Panc1 (cell line): ENCODE measurements at places on chromosomes 7 and 10. TPM values are rescaled to one million over a fixed set of nuclear protein-coding genes. Genes with fewer than 3 reads are reported as not detected.

IL15RA gene
- total RNA-seq, result 11.0 TPM

HDAC9 gene
- 17.1 TPM for total RNA-seq

VAX1 gene
- total RNA-seq, result 4.6 TPM

ATRNL1 gene
- 17.1 TPM for total RNA-seq

PAPOLB gene
- total RNA-seq, result not detected

AEBP1 gene
- total RNA-seq, result 0.62 TPM

NUTM2D gene
- 1.5 TPM for total RNA-seq

- H3K27ac ChIP-seq, result no peak overlapping the region
- H3K4me3 ChIP-seq, result no peak overlapping the region
- no peak for DNase-seq
- H3K4me1 ChIP-seq, result no peaks in the 10 kb centered on the region
- no peaks in the 10 kb centered on the region for H3K36me3 ChIP-seq
Measured at GRCh38 chr7:42014625-42015618, 222.1 kb downstream of the GLI3 start.

DNA sequence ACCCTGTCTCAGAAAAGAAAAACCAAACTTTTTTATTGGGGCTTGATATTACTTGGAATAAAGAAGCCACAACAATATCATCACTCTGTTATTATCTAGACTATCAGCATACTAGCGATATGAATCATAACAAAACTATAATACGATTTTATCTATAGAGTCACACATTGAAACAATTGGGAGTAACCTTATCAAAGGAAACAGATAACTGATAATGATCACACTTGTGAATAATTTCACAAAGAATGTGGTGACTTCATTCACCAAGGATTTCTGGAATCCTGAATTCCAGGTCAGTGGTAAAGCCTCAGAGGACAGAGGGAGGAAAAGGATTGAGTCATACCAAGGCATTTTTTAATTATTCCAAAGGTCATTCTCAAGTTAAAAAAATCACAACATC is 32.1 kb upstream of the NMT2 start:
- H3K27ac ChIP-seq, result peak overlapping the region; percentile 73
- DNase-seq, result peak; percentile 56
- H3K4me1 ChIP-seq, result peaks cover 22% of the 10 kb centered on the region
- H3K27me3 ChIP-seq, result no peaks in the 10 kb centered on the region
- H3K36me3 ChIP-seq, result no peaks in the 10 kb centered on the region

- no peak overlapping the region for H3K4me3 ChIP-seq
- H3K36me3 ChIP-seq, result 0 out of 2 replicates have a peak, but pooled peaks cover 3% of the 10 kb centered on the region
- no peak overlapping the region for H3K27ac ChIP-seq
- H3K4me1 ChIP-seq, result no peaks in the 10 kb centered on the region
Measured at GRCh38 chr10:98031440-98031839, 1.0 kb upstream of the CRTAC1 start.

DNA sequence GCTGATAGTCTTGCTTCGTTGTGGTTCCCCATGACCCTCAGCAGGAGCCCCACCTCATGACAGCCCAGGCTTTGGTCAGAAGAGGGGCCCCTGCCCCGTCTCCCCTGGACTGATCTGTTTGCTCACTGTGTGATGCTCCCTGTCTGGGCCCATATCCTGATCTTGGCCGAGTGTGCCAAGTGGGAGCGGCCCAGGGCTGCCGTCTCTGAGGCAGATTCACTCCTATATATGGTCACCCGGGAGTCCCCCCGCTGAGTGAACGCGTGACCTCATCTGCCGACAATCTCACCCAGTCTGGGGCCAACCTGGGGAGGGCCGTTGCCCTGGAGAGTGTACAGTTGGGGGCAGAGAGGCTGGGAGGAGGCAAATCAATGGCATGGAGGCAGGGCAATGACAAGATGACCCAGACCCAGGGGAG is 34.5 kb downstream of the PPIF start:
- no peak overlapping the region for H3K4me3 ChIP-seq
- DNase-seq, result no peak
- H3K36me3 ChIP-seq, result no peaks in the 10 kb centered on the region

GRCh38 chr10:102229810-102230263 is 3.7 kb downstream of the ELOVL3 start:
- H3K4me3 ChIP-seq, result peak overlapping the region; percentile 49
- peak; percentile 67 for DNase-seq
- 0 out of 2 replicates have a peak, but pooled peaks cover 5% of the 10 kb centered on the region for H3K4me1 ChIP-seq
- no peaks in the 10 kb centered on the region; the same call in 1 of the 2 replicates for H3K36me3 ChIP-seq
- H3K27me3 ChIP-seq, result peaks cover 5% of the 10 kb centered on the region

DNA sequence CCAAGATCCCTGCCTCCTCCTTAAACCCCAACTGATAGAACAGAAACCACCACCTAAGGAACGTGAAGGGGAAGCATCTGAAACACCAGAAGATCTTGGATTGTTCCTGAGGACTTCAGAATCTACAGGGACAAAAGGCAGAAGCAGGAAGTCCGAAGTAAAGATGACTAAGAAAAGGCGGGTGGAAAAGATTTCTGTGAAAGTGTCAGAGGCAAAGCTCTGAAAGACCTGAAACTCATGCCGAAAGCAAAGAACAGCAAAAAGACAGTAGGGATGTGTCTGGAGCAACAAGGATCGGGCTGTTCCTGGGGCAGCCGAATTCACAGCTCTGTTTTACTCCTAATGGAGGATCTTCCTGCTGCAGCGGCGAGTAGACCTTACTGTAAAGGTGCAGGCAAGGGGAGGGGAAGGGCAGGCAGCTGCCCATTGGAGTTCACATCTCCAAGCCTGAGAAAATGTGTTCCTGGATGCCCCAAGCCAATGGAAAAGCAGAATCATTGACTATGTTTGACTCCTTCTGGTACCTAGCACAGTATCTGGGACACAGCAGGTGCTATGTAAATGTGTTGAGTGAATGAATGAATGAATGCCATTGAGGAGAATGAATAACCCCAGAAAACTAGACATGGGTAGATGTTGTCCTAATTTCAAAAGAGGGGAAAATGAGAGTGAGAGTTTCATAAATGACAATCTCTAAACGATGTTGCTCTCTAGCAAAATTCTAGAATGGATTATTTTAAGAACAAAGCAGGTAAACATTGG is 40.4 kb downstream of the PDIA4 start:
- peak overlapping the region; percentile 86 for H3K27ac ChIP-seq
- no peaks in the 10 kb centered on the region for H3K36me3 ChIP-seq
- H3K4me3 ChIP-seq, result peak overlapping the region; percentile 95

- no peaks in the 10 kb centered on the region for H3K4me1 ChIP-seq
- H3K27ac ChIP-seq, result no peak overlapping the region
- DNase-seq, result no peak
- no peaks in the 10 kb centered on the region for H3K36me3 ChIP-seq
- H3K27me3 ChIP-seq, result peaks cover 11% of the 10 kb centered on the region
- H3K4me3 ChIP-seq, result no peak overlapping the region
Measured at GRCh38 chr7:158009886-158010285, 577.7 kb downstream of the PTPRN2 start.

GRCh38 chr7:3370068-3370830 is 69.2 kb downstream of the SDK1 start:
- DNase-seq, result no peak
- no peak overlapping the region for H3K4me3 ChIP-seq
- H3K27me3 ChIP-seq, result no peaks in the 10 kb centered on the region
- H3K4me1 ChIP-seq, result peaks cover 25% of the 10 kb centered on the region

DNA sequence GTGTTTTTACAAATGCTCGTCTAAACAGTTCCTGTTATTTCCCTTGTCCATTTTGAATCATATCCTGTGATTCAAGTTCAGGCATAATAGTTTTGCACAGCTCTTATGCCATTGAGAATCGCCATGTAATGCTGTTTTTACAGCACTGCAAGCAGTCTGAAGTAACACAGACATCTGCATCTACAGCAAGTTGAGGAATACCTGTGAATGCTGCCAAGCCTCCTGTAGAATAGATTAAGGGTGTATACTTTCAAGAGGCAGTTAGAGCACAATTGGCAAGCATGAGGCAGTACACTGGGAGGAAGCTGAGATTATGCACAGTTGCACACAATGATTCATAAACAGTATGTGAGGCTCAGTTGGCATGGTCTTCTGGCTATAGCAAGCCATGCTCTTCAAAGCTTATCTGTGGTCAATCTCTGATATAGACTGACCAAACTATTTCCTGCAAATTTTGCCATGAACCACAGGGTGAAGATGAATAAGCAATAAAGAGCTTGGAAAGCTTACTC is 121.9 kb upstream of the AKR1E2 start:
- no peaks in the 10 kb centered on the region for H3K36me3 ChIP-seq
- peaks cover 9% of the 10 kb centered on the region; the same call in 1 of the 2 replicates for H3K4me1 ChIP-seq
